Activated effector memory CD4-positive, alpha-beta T cell treated with Interleukin-2 at 50 U/mL for 16 hours (primary cell): ENCODE measurements at places on chromosomes 2 and 18.

DNA sequence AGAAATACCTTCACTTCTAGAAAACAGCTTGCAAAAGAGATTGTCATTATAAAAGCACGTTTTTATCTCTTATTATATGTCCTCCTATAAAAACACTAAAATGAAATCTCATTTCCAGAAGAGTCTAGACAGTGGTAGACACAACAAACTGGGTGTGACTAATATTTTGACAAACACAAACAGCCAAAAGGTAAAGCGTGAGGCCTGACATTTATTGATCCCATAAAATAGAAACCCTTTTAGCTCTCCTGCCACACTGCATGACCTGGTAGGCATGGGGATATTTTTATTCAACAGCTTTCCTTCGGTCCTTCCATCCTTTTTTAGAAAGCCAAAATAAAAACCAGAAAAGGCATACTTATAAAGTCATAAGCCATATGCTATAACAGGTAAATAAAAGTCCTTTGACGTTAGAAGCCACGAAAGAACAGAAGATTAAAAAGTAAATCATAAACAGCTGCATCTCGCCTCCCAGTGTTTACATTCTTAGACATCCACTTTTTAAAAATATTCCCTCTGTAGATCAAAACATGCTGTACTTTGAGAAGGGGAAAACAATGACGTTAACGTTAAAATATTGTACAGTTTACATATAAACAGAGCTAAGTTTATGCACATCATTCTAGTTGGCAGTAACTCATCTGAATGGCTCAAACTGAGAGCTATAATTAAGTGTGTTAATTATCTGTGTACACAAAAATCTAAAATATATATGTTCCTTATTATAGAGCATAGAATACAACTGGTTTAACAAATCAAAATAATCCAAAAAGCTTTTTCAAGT is 44.6 kb downstream of the IRS1 start:
- no peak for DNase-seq

DNA sequence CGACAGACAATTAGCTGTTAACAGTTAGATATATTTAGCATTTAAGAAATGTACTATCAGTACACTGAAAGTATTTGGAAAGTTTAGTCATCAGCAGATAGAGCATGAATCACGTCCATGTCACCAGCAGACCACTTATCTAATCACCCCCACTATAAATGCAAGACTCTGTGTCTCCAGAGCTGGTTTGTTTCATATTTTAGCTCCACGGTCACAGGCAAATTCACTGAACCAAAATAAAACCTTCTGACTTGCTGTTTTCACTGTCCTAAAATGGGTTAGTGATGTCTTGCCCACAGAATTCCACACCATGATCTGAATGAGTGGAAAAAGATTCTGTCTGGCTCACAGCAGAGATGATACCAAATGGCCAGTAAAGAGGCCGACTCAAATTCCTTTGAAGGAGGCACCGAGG is 64.9 kb downstream of the CDH2 start:
- no peak for DNase-seq

GRCh38 chr2:161681046-161681445 is 56.8 kb downstream of the SLC4A10 start:
- DNase-seq, result no peak

DNA sequence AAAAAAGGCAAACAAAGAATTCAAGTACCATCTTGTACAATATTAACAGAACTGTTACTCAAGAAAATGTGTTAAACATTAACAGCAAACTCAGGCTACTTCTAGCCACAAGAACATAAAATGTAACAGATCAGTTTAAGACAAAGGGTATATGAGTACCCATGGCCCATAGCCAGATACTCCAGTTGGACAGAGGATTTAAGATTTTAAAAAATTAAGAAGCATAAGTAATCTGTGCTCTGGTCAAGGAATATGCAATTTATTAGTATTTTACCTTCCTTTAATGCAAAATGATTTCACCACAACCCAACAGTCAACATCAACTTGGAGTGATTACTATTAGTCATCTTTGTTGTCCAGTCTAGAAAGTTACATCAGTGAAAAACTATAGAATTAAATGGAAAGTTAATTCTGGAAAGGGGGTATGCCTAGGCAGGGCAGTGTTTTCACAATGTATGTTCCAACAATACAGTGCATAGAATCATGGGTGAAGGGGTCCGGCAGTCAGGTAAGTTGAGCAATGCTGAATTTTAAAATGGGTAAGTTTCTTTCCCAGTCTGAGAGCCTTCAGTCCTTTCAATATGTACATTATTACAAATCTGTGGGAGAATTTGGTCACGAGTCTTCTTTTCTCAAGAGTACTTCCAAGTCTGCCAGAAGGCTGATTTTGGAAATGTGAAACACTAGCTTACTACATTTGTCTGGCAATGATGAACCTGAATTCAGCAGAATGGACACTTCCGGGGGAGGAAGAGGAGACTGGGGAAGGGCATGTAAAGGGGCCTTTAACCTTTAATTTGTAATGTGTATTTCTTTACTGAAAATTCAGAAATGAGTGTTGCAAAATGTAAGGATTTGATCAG is 34.5 kb downstream of the SFT2D3 start:
- no peak for DNase-seq

GRCh38 chr2:38806015-38806732 is 28.2 kb downstream of the GEMIN6 start:
- no peak for DNase-seq

DNA sequence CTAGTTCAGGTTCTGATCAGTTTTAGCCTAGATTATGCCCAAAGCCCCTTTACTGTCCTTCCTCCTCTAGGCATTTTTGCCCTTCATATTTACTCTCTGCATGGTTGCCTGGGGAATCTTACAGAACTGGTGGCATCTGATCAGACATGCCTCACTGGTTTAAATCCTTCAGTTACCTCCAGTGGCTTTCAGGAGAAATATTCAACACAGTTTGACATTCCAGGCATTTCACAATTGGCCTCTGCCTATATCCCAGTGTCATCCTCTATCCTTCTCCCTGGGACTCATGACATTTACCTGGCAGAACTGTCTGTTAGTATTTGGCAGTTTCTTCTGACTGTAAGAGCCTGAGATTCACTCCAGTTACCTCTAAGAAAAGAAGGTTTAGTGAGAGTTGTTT is 152.9 kb upstream of the MEIS1 start:
- DNase-seq, result no peak

GRCh38 chr18:9434122-9434701 is 41.1 kb upstream of the RALBP1 start:
- DNase-seq, result no peak

DNA sequence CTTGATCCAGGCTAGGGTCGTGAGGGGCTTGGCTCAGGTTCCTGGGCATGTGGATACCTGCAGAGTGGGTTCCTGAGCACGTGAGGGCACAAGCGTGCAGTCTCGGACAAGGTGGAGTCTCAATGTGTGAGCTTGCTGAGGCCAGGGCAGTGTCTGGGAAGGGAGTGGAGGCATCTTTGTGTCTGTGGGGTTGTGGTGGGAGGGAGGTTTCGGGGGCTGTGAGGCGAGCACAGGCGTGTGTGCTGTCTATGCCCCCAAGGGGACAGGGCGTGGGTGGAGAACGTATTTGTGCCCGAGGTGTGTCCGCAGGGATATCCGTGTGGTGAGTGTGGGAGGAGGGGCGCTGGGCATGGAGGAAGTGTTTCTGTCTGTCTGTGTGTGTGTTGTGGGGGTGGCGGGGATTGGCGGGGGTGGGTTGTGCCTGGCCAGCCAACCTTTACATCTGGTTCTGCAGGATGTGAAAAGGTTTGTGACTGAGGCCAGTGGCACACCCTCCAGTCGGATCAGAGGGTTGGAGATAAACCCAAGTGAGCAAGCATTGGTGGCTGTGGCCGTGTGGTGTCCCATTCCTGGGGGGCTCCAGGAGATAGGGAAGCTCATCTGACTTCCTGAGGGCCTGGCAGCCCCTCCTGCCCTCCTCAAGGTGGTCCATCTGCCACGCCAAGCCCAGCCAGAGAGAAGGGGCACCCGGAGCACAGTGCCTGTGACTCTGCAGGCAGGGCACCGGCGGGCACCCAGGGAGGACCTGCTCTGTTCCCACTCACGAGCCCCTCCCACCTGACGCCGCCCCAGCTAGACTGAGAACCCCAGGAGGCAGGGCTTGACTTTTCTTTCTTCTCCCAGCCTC is 57.1 kb downstream of the ZFP36L2 start:
- no peak for DNase-seq

DNA sequence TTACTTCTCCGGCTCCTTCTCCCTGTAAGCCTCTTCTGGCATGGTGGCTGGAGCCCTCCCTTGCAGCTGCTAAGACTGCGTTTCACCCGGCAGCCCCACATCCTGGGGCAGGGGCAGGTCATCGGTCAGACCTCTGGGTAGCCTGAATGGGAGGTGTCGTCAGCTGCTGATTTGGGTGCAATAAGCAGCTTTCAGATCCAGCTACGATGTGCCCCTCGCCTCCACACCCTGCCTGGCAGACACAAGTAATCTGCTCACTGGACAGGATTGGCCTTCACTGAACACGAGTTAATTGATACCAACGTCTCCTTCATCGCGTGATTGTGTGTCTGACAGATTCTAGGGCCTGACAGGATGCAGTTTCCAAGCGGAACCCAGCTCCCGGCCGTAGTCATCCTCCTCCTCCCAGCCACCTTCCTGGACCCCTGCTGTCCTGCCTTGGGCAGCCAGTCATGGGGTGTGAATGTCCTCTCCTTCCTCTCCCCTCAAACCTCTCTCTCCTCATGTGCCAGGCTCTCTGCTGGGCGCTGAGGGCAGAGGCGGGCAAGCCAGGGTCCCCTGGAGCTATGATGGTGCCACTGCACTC is 18.9 kb upstream of the PDIA6 start:
- no peak for DNase-seq

DNA sequence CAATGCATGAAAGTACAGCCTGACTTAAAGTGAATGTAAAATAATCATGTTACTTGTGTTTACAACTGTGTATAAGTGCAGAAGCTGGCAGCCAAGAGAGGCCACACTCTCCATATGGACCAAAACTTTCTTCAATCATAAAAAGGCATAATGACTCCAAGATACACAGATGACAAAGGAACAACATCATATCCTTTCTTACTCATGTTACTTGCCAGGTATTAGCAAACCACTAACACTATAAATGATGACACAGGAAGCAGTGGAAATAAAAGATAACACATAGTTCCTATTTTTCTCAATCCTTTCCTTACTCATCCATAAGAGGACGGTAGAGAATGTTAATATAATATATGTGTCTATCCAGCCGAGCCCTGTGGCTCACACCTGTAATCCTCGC is 400.0 kb upstream of the CDH2 start:
- DNase-seq, result no peak

- no peak for DNase-seq
Measured at GRCh38 chr2:183269956-183270355, 145.7 kb downstream of the NUP35 start.

- DNase-seq, result no peak
Measured at GRCh38 chr2:238974501-238975166, 126.7 kb downstream of the TWIST2 start.
